ENCODE measurements at places on chromosomes 2 and 18.
A peak's percentile ranks its signal among the peaks of the same experiment; 100 is the strongest.

GRCh38 chr2:227848586-227848985 is 22.8 kb upstream of the DAW1 start:
- DNase-seq: no peak

GRCh38 chr2:58057707-58058530 is 11.3 kb downstream of the VRK2 start:
- no peak for DNase-seq

DNA sequence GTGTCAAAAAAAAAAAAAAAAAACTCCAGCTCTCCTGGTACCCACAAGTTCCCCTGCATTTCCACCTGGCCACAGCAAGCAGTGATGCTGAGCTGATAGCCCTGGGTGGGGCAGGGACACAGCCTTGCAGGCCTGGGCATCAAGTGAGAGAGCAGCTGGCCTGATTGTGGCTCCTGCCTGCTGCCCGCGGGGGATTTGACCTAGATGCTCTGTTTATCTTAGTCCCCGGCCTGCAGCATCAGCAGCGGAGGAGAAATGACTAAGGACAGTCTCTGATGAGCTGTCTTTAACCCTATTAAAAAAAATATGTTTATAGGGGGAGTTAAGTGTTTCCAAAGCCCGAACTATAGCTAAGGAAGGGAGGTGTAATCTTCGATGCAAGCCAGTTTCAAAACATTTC is 102.6 kb downstream of the MTCL1 start:
- no peak for DNase-seq

- peak; percentile 25 for DNase-seq
Measured at GRCh38 chr2:172462849-172463381, 35.5 kb downstream of the ITGA6 start.

DNA sequence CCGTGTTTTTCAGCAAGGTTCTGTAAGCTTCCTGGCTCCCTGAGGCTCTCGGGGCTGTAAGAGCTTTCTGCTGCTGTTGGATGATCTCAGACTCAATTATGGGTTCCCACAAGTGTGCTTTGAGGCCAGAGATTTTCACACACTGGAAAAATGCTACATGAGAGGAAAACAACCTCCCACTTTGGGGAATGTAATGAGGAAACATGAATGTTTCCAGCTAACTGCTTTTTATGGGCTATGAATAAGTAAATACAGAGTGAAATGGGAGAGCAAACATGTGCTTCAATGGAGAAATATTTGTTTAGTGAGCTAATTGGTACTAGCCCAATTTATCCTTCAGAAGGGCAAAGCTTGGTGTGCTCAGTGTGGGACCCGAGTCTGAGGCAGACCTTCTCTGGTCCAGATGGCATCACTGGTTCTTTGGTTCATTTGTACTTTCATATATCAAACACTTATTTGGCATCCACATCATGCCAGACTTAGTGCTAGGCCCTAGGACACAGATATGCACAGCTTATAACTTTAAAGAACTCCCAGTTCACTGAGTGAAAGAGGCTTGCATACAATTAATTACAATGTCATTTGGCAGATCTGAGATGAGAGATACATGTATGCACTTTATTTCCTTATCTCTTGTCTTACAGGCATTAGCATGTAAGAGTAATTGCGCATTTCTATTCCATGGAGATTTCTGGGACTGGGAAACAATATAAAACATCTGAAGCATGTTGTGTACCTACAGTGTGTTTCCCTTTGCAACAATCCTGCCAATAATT is 248.8 kb downstream of the RDH14 start:
- DNase-seq: no peak

DNA sequence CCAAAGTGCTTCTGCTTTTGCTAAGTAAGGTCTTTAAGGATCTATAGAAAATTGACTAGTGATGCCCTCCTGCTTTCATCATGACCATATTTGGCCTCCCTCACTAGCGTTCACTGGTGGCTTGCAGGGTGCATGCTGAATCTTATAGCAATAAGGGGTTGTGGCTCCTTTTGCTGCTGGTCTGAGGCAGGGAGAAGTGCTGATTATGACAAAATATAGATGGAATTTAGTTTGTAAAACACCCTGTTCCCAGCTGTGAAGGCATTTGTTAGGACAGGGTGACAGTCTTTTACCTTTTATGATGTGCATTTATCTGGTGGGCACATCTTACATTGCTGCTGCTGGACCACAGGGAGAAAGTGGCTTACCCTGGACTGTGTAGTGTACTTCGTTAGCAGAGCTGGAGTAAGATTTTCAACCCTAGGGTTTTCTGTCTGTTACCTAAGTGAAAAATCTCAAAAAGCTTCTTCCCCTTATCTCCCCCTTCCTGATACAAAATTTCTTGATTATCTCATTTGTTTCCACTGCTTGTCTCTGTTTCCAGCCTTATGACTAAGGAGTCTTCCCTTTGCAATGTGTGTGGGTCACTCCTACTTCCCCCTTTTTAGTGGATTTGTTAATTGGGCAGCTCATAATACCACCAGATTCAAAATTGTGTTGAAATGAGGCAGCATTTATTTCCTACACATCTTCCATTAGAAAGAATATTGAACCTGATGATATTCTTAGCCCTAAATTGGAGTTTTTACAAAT is 21.2 kb upstream of the RPL37A start:
- no peak for DNase-seq

- no peak for DNase-seq
Measured at GRCh38 chr2:113906647-113907046, 16.8 kb downstream of the ACTR3 start.

- no peak for DNase-seq
Measured at GRCh38 chr2:216683846-216684245, 11.5 kb downstream of the IGFBP5 start.

GRCh38 chr2:59530258-59530657 is 1023.2 kb downstream of the BCL11A start:
- no peak for DNase-seq

- DNase-seq: no peak
Measured at GRCh38 chr2:140392824-140393223, 1612.6 kb upstream of the NXPH2 start.

GRCh38 chr18:59570101-59570775 is 127.0 kb downstream of the CCBE1 start:
- no peak for DNase-seq

DNA sequence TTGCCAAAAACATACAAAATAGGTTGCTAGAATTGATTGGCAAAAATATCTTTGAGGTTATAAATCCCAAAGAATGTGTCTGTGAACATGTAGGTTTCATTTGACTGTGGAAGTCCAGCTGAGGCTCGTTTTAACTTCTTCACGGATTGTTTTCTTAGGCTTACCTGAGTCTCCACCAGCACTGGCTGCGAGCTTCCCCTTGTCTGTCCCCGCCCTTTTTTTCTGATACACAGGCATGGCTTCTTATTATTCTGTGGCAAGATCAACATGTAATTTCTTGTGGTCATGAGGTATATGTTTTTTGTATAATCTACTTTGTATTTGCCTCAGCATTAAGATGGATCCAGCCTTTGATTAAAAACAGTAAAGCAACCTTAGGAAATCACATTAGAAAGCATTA is 7.2 kb upstream of the SLC40A1 start:
- no peak for DNase-seq

DNA sequence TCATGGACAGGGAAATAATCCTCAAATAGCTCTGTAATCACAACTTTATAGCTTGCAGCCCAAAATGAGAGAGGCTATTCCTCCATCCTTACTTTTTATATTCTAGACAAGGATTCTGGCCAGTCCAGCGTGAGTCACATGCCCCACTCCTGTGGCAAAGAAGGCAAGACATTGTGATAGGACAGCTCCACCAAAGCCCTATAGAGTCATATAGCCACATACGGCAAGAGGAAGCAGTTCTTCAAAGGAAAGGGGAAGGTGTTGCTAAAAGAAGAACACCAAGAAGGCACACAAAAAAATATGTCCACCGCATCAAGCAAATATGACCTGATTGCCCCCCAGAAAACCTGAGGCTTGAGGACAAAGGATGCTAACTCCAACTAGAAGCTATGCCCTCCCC is 3.4 kb upstream of the GFPT1 start:
- DNase-seq: no peak

DNA sequence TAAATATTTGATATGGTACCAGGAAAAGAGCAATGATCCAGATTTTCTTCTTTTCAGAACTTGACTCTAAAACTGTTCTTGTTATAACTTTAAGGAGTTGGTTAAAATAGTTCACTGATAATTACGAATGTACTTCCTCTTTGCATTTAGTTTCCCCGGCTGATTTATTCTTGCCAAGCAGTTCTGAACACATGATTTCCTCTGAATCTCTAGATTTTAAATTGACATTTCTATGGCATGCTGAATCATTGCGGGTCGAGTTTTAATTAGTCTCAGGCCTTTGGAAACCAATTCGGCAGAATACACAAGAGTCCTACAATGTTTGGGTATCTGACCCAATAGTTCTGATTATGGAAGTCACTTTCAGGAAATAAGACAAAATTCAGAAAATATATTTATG is 37.3 kb upstream of the DNAH7 start:
- DNase-seq: no peak

DNA sequence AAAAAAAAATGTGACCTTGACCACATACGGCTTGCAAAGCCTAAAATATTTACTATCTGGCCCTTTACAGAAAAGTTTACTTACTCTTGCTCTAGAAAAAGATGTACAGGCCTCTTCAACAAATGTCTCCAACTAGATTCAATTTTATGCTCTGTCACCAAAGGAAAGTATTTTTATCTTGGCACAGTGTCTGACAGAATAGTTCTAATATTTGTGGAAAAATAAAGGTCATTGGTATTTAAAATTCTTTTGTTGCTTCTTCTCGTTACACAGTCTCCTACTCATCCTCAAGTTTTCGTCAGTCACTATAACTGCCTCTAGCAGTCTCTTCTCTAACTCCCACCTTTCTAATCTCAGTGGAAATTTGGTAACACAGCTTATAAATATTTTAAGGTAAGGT is 1.4 kb downstream of the RBKS start:
- no peak for DNase-seq

DNA sequence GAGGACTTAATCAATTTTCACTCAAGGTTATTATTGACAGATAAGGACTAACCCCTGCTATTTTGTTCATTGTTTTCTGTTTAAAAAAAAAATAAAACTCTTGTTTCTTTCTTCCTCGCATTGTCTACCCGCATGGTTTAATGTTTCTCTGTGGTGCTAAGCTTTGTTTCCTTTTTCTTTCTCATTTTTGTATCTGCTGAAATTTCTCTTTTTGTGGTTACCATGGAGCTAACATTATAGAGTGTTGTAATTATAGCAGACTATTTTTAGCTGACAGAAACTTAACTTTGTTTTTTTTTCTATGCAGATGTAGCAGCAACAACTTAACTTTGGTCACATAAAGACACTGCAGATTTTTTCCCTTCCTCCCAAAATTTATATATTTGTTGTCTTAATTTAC is 43.1 kb upstream of the CHN1 start:
- no peak for DNase-seq

DNA sequence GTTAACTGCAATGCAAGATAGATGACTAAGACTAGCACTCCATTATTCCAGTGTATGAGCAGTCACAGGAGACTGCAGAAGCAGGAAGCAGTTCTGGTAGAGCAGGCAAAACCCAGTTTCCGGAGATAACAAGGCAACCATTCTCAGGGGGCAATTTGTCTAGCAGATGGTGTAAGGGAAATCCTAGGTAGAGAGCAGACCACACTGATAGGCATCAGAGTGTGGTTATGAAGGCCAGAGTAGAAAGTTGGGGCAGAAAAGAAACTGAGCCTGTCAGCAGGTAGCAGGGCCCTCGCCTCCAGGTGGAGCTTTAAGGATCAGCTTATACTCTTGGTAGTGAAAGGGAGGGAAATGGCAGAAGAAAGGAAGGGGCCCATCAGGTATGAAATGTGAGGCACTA is 164.4 kb downstream of the PDE11A start:
- no peak for DNase-seq

GRCh38 chr2:160869411-160869810 is 290.8 kb upstream of the TANK start:
- DNase-seq: no peak

Data from memory B cell (primary cell).